ENCODE measurements at places on chromosomes 4 and X.

GRCh38 chr4:1609901-1610790 is 74.0 kb downstream of the FAM53A start:
- no peak for DNase-seq

DNA sequence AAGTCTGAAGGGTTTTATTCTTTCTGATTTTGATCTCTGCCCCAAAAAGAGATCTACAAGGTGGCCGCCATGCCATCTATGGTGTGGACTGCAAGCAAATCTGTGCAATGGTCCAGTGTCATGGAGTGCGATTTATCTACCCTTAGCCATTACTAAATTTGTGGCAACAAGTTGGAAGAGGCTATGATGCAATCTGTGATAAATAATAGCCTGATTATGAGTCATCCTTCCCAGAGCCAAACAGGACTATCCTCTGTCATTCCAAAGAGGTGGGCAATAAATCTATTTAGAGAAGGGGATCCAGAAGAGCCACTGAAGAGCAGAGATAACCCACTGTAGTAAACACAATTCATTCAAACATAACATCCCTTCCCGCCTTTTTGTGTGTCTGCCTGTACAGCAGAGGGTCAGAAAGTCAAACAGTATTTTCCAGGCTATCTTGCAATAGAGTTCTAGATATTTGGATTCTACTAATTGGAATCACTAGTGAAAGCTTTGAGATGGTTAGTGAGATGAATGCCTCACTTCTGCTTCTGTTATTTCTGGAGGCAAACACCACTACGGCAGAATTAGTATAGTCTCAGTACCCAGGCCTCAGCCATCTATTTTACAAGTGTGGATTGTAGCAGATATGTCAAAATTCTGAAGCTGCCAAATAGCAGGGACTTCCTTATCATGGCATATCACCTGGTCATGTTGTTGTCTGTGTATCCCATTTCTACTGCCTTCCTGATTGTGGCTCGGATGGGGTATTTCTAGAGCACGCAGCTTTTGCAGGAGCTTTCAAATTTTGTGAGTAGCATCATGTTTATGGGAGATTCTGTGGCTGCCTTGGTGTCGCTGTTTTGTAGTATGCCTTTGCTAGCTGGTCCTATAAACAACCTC is 192.0 kb downstream of the SMIM20 start:
- no peak for DNase-seq

DNA sequence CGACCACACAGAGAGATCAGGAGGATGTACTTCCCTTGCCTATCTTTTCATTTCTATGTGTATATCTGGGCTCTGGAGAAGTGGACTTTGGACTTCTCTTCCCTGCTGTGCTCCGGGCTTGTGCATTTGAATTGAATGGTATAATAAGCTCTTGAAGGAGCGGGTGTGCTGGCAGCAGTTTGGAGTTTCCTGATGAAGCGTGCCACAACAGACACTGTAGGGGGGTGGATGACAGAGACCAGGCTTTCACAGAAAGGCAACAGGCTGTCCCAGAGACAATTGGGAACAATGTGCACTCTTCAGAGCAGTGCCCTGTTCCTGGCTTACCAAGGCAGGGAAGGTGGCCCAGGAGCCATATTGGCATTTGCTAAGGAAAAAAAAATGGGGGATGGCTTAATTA is 170.1 kb downstream of the FRMPD4 start:
- DNase-seq, result no peak

DNA sequence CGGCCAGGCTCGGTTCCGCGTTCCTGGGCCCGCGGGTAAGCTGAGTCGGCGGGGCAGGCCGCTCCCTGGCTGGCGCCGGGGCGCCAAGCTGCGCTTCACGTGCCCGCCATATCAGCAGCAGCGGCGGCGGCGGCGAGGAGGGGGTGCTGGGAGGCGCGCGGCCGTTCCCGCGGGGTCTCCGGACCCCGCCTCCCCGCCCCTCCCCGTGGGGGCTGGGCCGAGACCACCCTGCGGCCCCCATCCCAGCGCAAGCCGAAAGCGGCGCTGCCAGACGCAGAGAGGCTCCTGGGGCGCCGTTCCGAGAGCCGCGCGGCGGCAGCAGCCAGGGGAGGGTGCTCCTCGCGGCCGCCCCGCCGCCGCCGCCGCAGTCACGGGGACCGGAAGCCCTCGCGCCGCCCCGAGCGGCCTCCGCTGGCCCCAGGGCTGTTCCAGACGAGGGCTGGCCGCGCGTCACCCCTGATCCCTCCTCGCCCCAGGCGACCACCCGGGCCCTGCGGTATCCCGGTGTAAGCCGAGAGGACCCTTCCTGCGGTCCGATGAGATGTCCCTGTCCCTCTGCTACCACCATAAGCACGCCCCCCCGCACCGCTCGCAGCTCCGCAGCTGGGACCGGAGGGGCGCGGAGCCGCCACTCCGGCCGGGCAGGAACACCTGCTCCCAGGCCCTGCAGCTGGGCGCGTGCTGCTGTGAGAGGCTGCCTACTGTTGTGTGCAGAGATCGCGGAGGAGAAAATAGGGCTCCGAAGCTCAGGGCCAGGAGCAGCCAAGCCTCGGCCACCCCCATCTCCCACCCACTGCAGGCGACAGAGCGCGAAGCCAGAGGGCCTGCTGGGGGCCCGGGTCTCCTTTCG is 7.5 kb upstream of the BCOR start:
- no peak for DNase-seq

DNA sequence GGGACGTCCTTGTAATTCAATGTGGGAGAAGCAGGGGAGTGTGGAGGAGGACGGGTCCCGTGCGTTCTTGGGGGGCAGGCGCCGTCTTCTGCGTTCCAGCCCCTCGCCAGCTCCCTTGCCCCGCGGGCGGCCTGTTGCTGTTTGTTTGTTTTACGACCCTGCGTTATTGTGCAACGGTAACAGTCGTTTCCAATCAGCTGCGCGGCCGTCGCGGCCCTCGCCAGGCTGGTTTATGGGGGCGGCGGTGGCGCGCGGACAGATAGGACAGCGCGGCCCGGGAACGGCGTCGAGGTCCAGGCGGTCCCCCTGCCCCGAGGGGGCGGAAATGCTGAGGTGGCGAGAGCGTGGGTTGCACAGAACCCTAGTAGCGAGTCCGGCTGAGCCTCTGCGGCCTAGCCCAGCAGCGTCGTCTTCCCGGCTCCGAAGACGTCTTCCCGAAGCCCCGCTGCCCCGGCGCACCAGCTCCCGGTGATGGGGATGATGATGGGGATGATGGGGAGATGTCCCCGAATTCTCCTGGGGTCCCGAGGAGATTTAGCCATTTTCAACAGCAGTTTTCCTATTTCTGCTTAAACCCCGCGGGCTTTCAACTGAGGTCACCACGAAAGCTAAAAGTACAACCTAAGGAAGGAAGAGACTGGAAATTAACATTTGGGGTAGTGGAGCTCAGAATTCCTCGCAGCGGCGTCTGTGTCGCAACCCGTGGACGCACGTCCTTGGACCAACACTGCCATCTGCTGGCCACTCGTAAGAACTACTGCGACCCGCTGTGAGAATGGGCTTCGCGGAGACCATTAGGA is 4.8 kb downstream of the PDGFRA start:
- peak; percentile 43 for DNase-seq

- no peak for DNase-seq
These were observed 32.8 kb upstream of the REST start for GRCh38 chr4:56874923-56875322.

- DNase-seq, result no peak
These were observed 331.9 kb downstream of the DCTD start for GRCh38 chr4:182585321-182585720.

DNA sequence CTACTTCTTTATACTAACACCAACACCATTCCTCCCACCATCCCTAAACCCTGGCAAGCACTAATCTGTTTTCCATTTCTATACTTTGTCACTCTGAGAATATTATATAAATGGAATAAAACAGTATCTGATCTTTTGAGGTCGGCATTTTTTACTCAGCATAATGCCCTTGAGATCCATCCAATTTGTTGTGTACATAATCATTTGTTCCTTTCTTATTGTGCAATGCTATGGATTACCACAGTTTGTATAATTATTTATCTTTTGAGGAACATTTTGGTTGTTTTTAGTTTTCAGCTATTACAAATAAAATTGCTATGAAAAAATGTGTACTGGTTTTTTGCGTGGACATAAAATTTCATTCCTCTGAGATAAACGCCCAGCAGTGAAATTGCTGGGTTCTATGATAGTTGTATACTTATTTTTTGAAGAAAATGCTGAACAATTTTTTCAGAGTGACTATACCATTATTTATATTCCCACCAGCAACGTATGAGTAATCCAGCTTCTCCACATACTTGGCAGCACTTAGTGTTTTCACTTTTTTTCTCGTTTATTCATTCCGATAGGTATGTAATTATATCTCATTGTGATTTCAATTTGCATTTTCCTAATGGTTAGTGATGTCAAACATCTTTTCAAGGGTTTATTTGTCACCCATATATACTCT is 154.3 kb upstream of the DCAF8L1 start:
- DNase-seq, result no peak

DNA sequence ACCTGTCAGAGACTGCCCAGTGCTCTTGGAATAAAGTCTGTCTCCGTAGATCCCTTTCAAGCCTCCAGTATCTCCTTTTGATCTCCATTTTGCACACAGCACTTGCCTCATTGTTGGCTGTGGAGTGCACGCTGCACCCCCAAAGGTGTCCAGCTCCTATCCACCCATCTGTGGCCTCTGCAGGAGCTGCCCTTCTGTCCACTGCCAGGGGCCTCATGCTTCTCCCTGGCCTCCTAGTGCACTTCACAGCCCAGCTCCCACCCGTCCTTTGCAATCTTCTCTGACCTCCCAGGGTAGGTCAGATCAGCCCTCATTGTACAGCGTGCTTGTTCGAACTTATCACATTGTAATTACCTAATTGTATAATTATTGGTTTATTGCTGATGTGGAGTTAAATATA is 18.9 kb downstream of the KIT start:
- DNase-seq, result no peak

- DNase-seq, result no peak
These were observed 120.1 kb downstream of the MFAP3L start for GRCh38 chr4:169906104-169906503.

DNA sequence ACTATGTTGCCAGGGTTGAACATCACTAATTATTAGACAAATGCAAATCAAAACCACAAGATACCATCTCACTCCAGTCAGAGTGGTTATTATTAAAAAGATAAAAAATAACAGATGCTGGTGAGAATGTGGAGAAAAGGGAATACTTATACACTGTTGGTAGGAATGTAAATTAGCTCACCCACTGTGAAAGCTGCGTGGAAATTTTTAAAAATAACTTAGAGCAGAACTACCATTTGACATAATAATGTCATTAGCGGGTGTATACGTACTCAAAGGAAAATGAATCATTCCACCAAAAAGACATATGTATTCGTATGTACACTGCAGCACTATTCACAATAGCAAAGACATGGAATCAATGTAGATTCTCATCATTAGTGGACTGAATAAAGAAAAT is 48.6 kb upstream of the UGT2A1 start:
- no peak for DNase-seq

DNA sequence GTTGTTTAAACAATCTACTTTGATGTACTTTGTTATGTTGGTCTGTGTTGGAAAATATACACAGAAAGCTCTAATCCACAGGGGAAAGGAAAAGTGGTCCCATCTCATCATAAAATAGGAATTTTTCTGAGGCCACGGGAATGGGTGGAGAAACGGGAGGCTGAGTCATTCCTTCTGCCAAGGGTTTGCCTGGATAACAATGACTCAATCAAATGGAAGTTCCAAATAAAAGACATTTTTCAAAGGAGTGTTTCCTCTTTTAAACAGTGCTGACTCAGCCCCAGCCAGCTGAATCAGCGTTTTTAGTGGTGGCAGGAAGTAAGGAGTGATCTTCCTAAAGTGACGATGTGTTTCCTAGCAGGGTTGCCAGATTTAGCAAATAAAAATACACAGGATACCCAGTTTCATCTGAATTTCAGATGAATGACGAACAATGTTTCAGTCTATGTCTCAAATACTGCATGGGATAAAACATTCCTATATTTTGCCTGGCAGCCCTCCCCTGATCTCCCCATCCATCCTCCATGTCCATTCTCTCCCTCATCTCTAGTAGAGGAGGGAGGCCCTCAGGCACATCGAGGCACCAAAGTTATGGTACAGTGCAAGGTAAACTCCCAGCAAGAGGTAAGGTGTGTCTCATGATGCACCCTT is 345.4 kb upstream of the GATB start:
- DNase-seq, result no peak

GRCh38 chrX:122770581-122770980 is 413.5 kb upstream of the GRIA3 start:
- DNase-seq, result no peak

DNA sequence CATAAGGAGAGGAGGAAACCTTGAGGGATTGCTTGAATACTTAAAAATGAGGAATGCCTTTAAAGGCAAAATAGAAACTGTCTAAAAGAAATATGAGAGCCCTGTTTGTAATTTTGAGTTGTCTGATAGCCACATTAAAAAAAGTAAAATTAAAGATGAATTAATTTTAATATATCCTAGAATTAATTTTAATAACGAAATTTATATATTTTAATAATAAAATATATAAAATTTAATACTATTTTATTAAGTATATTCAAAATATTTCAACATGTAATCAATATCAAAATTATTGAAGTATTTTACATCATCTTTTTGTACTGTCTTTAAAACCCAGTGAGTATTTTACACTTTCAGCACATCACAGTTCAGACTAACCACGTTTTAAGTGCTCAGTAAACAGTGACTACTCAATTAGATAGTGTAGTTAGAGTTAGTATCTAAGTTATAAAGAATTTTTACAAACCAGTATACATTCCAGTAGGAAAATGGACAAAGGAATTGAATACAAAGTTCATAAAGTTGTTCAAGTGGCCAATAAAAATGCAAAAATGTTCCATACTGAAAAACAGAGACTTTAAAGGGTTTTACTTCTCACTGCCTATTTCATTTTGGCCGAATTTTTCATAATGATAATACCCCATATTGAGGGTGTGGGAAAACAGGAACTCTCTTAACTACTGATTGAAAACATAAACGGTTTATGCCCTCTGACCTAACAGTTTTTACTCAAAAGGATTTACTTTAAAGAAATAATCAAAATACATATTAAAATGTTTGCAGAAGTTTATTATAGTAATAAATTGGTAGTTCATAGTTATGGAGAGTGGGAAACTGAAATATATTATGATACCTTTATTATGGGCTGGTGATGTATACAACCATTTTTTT is 2.9 kb downstream of the SLC30A9 start:
- no peak for DNase-seq

DNA sequence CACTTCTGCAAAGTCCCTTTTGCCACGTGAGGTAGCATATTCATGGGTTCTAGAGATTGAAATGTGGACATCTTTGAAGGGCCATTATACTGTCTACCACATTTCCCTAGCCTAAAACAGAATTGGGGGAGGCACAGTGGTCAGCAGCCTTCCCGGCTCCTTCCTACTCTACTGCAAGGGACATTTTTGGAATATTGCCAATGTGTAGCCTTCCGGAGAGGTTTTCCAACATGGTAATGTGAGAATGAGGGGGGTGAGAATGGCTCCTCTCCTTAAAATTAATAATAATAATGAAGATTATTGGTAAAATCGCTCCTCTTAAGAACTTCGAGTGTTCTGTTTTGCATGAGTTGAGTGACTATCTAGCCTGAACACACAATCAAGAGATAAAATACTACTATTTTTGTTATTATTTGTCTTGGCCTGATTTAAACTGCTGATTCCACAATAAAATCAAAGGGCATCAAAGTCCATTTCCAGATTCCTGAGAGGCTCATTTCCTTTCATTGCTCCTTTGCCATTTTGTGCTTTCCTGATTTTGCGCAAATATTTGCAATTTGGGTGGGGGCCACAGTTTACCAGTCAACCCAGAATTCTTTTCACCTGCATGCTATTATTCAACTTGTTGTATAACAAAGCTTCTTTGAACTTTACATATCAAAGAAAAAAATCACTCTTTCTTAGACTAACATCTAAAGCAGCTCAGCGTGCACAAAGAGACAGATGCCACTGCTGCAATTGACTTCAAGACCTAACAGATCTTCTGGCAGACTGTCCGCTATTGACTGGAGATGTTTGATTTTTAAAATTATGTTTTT is 27.0 kb upstream of the TSPAN5 start:
- DNase-seq, result no peak
